Islet precursor cell (in vitro differentiated cells): ENCODE measurements at places on chromosomes 6 and 20.

DNA sequence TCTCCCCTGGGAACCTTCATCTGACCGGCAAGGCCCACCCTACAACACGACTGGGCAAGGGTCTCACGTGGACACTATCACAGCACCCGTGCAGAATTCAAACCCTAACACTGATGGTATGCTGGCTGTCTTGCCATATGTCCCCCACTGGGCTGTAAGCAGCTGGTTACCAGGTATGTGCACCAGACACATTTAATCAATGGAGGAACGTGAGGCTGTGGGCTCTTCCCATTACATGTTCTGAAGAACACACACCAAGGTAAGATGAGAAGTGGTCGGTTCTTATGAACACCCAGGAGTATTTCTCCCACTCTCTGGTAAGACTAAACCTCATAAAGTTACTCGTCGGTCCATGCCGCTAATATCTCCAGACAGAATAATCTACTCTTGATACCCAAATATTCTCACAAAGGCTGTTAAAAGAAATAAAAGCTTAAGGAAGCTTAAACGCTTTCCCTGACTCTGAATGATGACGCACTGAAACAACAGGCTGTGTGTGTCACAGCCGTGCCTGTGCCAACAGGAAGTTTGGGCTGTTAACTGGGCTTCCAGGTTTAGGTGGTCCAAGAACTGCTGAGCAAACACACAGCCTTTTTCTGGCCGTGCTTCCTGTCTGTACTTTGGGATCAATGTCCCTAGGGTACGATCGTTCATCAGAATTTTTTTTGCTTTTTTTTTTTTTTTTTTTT lies 75.3 kb downstream of the SLC23A2 start:
- DNase-seq, result no peak

- DNase-seq, result no peak
These were observed 57.6 kb upstream of the HMGCLL1 start for GRCh38 chr6:55636406-55637102.

DNA sequence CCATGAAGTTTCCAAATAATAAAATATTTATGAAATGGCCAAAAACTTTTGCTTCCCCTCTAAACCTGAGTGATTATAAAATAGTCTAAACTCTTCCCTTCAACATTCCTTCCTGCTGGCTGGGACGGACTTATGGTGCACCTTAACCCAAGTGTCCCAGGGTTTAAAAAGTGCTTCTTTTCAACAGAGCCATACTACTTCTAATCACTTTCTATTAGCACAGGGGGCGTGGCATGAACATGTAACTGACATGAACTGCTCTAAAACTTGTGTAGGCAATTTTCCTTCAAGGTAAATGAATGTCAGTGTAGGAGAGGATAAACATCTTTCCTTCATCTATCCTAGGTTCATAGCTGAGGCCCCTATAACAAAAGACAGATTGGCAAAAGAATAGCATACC lies 163.6 kb upstream of the RIMS1 start:
- DNase-seq, result no peak

GRCh38 chr6:86456821-86457220 lies 480.5 kb upstream of the HTR1E start:
- DNase-seq, result no peak

DNA sequence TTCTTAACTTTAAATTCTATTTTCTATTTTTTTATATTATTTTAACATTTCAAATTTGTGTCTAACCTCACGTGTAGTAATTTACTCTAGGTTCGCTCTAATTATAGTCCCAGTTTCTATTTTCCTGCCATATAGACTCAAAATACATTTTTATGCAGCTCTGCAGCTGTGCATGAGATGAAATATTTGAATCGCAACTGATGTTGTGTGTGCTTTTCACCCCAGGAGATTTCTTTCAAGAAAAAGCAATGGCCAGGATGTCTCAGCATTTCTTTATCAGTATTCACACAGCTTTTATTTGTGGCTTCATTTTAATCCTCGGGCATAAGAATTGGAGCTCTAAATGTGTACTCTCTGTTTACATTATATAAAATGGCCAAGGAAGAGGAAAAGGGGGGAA lies 157.6 kb downstream of the HDGFL1 start:
- DNase-seq, result no peak

DNA sequence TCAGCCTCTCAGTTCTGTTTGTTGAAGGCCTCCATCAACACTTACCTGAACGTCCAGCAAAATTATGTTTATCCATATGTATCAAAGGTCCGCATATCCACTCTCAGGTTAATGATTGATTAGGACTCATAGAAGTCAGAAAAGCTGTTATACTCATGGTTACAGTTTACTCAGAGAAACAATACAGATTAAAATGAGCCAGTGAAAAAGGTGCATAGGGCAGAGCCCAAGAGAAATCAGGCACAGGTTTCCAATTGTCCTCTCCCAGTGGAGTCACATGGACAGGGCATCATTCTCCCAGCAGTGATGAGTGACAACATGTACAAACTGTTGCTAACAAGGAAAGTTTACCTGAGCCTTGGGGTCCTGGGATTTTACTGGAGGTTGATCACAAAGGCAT lies 36.2 kb downstream of the THEMIS start:
- no peak for DNase-seq

- no peak for DNase-seq
These were observed 75.2 kb downstream of the WDR27 start for GRCh38 chr6:169626649-169627048.

- no peak for DNase-seq
These were observed 369.1 kb upstream of the MARCKS start for GRCh38 chr6:113488061-113488460.

DNA sequence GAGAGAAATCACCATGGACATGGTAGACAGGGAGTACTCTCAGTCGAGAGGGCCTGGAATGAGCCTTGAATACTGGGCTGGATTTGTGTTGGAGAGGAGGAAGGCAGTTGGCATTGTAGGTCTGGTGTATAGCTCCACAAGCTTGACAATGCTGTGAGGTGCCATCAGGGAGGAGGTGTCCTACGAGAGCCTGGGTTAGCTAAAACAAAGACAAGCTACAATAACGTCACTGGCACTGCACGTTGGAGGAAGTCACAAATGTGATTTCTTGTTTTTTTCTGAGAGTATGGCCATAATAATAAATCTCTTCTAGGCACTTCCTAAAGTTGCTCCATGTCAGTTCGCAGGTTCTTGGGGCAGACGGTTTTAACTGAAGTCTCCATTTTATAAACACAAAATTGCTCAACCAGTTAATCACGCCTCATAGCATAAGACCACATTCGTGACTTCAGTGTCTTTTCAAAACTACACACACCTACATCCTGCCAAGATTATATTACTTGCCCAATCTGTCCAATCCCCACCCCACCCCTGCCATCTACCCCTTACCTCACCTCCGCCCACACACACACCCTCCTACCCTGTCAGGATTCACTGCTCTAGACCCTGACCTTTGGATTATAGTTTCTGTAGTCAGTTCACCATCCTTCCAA lies 4.4 kb upstream of the HLA-DMB start:
- DNase-seq, result no peak

DNA sequence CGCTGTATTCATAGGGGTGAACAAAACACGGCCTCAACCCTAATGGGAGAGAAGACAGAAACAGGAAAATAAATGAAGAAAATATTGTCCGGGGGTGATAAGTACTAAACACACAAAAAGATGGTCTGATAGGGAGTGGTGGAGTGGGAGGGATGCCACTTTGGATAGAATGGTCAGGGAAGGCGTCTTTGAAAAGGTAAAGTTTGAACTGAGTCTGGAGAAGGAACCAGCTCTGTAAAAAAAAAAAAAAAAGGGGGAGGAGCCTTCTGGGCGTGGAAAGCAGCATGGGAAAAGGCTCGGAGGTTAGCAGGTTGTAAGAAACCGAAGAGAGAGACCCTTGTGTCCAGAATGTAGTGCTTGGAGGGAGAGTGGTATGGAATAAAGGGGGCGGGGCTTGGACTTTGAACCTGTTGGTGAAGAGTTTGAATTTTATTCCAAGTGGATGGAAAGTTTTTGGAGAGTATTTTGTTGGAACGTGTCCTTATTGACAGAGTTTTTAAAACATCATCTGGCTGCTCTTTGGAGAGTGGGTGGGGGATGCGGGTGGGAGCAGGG lies 1.8 kb downstream of the CHMP4B start:
- peak; percentile 61 for DNase-seq

DNA sequence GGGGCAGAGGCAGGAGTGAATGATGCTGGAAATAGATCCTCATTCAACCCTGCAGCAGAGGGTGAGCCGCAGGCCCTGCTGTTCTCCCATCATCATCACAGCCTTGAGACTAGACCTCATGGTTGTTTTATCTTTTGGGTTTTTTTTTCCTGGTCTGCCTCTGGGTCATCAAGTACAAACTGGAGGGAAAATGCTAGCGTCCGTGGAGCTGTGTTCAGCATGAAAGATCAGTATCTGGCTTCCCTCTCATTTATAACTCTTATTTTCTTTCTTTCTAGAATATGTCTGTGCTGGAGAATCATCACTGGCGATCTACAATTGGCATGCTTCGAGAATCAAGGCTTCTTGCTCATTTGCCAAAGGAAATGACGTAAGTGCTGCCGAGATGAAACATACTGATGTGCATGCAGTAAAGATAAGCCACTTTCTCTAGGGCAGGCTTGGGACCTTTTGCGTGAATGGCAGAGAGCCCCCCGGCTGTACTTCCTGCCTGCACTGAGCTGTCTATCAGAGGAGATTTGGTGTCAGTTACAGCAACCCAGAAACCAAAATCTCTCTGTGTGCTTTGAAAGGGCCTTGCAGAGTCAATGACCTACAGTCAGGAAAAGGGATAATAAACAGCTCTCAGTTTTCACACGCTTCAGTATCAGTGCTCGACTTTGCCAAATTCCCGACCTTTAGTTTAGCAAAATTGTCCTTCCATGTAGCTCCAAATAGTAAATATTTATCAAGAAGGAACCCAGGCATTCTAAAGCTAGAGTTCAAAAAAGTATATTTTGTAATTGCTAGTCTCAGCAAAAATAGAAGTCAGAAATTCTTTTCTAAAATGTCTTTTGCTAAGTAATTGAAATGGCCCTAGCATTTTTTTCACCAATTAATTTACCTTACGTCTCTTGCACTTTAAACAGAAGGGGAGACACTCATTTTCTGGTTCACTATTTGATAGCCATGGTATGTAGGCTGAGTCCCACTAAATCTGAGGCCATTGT lies 76.3 kb downstream of the MTFR2 start:
- DNase-seq, result peak; percentile 73

- DNase-seq, result no peak
These were observed 37.0 kb downstream of the NDUFAF5 start for GRCh38 chr20:13821876-13822275.

- DNase-seq, result no peak
These were observed 50.3 kb downstream of the OLIG3 start for GRCh38 chr6:137443901-137444300.

DNA sequence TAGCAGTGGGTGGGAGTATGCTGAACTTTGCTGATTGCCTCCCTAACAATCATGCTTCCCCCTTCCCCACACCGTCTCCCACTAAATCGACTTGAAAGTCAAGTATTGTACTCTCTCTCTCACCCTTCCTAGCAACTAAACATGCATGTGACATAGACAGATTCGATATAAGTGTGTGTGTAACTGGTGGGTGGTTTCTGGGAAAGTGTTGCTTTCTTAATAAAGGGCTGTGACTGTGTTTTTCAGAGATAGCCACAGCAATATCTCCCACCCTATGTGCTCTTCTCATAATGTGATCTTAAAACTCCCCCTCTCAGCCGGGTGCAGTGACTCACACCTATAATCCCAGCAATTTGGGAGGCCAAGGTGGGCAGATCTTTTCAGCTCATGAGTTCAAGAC lies 49.3 kb upstream of the E2F3 start:
- DNase-seq, result no peak

- no peak for DNase-seq
These were observed 232.6 kb downstream of the CD83 start for GRCh38 chr6:14350210-14350609.

GRCh38 chr6:3260296-3260695 lies 1.5 kb downstream of the PSMG4 start:
- no peak for DNase-seq

DNA sequence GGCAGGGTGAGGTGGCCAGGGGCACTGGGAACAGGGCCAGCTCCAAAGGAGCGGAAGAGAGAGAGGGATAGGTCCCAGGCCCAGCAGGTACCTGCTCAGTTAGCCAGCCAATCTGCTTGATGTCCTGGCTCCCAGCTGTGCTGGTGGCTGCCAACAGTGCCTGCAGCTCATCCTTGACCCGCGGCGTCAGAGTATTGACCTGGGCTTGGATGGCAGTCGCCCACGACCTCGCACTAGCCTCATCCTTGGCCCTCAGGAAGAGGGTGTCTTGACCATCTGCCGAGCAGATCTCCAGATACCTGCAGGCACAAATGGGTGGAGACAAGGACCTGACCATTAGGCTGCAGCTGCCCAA lies 11.1 kb upstream of the CDK5RAP1 start:
- no peak for DNase-seq

DNA sequence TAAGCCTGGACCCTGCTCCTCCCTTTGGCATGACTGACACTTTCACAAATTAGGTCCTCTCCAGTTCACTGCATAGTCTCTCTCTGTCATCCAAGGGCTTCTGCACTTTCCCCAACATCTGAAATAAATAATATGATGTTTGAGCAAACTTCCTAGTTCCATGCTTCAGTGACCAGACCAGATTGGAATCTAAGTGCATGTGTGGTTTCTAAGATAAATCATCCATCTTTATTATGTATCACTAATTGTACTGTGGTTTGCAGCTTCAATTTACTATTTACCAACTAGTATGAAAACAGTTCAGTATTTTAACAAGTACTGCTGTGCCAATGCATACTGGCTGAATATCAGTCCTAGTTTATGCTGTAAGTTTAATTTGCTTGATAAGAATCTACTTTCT lies 18.7 kb downstream of the SESN1 start:
- DNase-seq, result no peak

DNA sequence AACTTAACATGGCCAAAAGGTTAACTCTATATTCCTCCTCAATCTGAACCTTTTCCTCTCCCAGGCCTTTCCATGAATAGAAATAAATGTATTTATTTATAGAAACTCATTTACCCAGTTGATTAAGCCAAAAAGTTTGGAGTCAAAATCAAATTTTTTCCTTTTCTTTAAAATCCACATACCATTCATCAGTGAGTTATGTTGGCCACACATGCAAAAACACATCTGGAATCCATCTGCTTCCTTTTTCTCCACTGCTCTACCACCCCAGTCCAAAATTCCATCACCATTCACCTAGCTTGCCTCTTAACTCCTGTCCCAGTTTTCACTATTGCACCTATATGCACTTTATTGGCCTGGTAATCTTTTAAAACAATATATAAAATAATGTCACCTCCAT lies 62.4 kb upstream of the TMEM200A start:
- no peak for DNase-seq

GRCh38 chr6:71238351-71238750 lies 50.3 kb upstream of the OGFRL1 start:
- peak; percentile 65 for DNase-seq

- no peak for DNase-seq
These were observed 265.4 kb downstream of the CDH4 start for GRCh38 chr20:61517419-61517818.

GRCh38 chr6:46273911-46274310 lies 103.1 kb upstream of the ENPP5 start:
- no peak for DNase-seq

DNA sequence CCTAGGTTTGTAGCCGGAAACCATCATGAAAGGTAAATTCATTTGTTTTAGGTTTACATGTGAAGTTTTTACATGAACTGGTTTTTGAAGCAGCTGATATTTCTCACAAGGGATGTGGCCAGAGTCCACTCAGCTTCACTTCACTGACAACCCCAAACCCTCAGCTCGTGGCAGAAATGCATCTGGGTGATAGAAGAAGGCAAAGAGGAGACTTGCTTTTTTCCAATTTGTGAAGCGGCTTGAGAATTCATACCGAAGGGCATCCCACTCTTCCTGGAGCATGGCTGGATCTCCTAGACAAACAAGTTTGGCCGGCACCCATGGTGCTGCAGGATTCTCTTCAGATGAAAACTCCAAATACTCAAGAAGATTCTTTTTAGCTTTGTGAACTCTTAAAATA lies 392.8 kb upstream of the CNR1 start:
- no peak for DNase-seq
